Coronary artery (tissue), 2 donors: ENCODE measurements at places on chromosomes 12 and 14.

DNA sequence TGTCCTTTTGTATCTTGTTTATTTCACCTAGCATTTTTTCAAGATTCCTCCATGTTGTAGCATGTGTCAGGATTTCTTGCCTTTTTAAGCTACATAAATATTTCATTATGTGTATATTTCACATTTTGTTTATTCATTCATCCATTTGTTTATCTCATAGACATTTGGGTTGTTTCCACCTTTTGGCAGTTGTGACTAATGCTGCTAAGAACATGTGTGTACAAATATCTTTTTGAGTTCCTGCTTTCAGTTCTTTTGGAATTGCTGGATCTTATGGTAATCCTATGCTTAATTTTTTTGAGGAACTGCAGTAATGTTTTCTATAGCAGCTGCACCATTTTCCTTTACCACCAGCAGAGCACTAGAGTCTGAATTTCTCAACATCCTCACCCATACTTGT, 62.4 kb downstream of the SCN8A start:
- DNase-seq: no peak

- no peak for DNase-seq
Measured at GRCh38 chr12:32768518-32768917, 12.8 kb upstream of the YARS2 start.

GRCh38 chr12:3713483-3713882, 39.4 kb downstream of the CRACR2A start:
- no peak for DNase-seq

GRCh38 chr12:120110550-120111501, 5.7 kb downstream of the RAB35 start:
- no peak for DNase-seq
